Occipital lobe (tissue), 3 donors: ENCODE measurements at places on chromosomes 16 and 17.

GRCh38 chr16:11759163-11759834 is 16.6 kb upstream of the TXNDC11 start:
- no peak for DNase-seq

- no peak for DNase-seq
These were observed 55.6 kb upstream of the CIBAR2 start for GRCh38 chr16:85167589-85168537.

DNA sequence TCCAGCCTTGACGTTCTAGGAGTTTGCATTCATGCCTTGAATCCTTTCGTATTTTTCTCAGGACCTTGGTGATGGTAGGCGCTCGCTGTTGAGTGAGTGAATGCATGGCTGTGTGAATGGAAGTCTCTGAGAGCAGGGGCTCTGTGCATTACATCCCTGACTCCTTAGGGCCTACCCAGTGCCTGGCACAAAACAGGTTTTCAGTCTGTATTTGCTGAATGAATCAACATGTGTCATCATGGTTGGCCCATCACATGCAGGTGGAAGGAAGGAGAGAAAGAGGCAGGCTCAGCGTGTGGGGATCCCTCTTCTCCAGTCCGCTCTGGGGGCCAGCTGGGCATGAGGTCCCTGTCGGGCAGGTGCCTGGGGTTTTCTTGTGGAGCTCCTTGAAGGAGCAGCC is 8.7 kb downstream of the RAP1GAP2 start:
- no peak for DNase-seq

GRCh38 chr16:86761111-86762031 is 183.0 kb downstream of the FOXL1 start:
- no peak for DNase-seq

DNA sequence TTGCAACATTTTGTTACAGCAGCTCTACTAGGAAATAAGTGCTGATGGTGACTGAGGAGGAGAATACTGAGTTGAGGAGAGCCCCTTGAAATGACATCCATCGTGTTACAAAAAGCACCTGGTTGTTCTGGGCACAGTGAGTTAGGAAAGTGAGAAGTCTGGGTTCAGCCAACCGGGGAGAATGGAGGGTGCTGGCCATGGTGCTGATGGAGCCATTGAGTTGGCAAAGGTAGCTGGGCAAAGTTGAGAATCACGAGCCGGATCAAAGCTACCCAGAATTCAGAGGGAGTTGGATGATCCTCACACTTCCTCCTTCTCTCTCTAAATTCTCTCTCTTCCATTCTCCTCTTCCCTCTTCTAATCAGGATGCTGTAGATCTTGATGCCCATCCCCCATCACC is 35.0 kb upstream of the ASIC2 start:
- no peak for DNase-seq
